ENCODE measurements at places on chromosomes 4 and X. TPM values are rescaled to one million over a fixed set of nuclear protein-coding genes. Genes with fewer than 3 reads are reported as not detected.

DNA sequence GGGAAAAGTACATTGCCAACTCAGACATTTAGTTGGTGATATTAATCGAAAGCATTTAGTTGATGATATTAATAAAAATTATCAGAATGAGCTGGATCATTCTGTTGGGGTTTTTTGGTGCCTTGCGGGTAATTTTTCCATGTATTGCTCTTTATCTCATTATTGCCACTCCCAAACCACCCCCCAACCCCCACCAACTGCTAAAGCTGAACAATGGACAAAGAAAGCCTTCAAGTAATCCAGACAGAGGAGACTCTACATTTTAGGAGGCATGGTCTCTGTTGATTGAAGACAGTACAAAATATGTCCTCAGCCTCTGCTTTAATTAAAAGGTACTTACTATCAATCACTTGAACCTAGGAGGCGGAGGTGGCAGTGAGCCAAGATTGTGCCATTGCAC is 22.5 kb downstream of the PDK3 start:
- no peaks in the 10 kb centered on the region for H3K36me3 ChIP-seq
- H3K27ac ChIP-seq = no peak overlapping the region
- H3K27me3 ChIP-seq = no peaks in the 10 kb centered on the region
- DNase-seq = no peak

- H3K4me3 ChIP-seq = no peak overlapping the region
- H3K4me1 ChIP-seq = no peaks in the 10 kb centered on the region
- DNase-seq = no peak
- no peaks in the 10 kb centered on the region for H3K36me3 ChIP-seq
Observed at GRCh38 chrX:79065696-79066095, 78.8 kb upstream of the GPR174 start.

DNA sequence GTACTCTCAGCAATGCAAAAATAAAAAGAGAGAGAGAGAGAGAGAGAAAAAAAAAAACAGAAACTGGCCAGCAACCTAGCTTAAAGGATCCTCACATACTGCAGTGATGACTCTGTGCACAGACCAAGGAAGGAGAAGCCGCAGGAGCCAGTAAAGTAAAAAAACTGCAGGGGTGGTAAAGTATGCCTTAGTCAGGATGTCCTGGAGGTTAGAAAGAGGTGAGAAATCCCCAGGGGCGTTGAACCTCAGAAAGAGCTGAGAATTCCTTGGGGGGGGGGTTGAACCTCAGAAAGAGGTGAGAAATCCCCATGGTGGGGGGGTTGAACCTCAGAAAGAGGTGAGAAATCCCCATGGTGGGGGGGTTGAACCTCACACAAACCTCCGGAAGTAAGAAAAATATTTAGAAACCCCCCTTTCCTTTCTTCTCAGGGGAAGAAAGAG is 48.0 kb downstream of the MAGEA9 start:
- no peaks in the 10 kb centered on the region for H3K4me1 ChIP-seq
- DNase-seq = peak; percentile 77
- H3K27ac ChIP-seq = no peak overlapping the region
- no peaks in the 10 kb centered on the region for H3K36me3 ChIP-seq
- no peaks in the 10 kb centered on the region for H3K27me3 ChIP-seq

GRCh38 chrX:130575831-130576389 is 174.1 kb downstream of the RBMX2 start:
- H3K27me3 ChIP-seq = no peaks in the 10 kb centered on the region
- H3K27ac ChIP-seq = no peak overlapping the region
- peak; percentile 54 for DNase-seq
- H3K36me3 ChIP-seq = no peaks in the 10 kb centered on the region
- no peaks in the 10 kb centered on the region for H3K4me1 ChIP-seq
- H3K4me3 ChIP-seq = no peak overlapping the region

DNA sequence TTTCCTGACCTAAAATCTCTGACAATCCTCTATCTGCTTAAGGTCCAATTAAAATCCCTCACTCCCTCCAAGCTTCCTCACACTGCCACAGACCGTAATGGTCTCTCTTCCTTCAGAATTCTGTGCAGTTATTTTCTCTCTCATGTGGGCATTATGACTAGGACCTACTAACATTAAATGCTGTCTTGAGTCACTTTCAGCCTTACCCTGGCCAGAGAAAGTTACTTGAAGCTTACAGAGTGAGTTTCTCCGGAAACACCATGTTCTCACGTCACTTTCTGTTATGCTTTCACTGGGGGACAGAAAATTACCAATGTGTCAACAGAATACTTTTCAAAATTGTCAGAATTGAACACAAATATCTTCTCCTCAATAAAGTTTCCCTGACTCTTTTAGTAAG is 271.8 kb downstream of the INPP4B start:
- H3K27me3 ChIP-seq = no peaks in the 10 kb centered on the region
- no peak overlapping the region for H3K4me3 ChIP-seq
- no peaks in the 10 kb centered on the region for H3K4me1 ChIP-seq
- H3K27ac ChIP-seq = no peak overlapping the region
- no peaks in the 10 kb centered on the region for H3K36me3 ChIP-seq
- DNase-seq = no peak

- no peak for DNase-seq
- H3K4me1 ChIP-seq = no peaks in the 10 kb centered on the region
- no peak overlapping the region for H3K4me3 ChIP-seq
- no peaks in the 10 kb centered on the region for H3K27me3 ChIP-seq
- no peaks in the 10 kb centered on the region for H3K36me3 ChIP-seq
Observed at GRCh38 chrX:55130481-55130880, 41.7 kb downstream of the PAGE2 start.

- H3K27me3 ChIP-seq = no peaks in the 10 kb centered on the region
- H3K4me3 ChIP-seq = no peak overlapping the region
- H3K27ac ChIP-seq = no peak overlapping the region
- DNase-seq = no peak
- no peaks in the 10 kb centered on the region for H3K36me3 ChIP-seq
- no peaks in the 10 kb centered on the region for H3K4me1 ChIP-seq
Observed at GRCh38 chr4:13493793-13494192, 9.7 kb upstream of the RAB28 start.

DNA sequence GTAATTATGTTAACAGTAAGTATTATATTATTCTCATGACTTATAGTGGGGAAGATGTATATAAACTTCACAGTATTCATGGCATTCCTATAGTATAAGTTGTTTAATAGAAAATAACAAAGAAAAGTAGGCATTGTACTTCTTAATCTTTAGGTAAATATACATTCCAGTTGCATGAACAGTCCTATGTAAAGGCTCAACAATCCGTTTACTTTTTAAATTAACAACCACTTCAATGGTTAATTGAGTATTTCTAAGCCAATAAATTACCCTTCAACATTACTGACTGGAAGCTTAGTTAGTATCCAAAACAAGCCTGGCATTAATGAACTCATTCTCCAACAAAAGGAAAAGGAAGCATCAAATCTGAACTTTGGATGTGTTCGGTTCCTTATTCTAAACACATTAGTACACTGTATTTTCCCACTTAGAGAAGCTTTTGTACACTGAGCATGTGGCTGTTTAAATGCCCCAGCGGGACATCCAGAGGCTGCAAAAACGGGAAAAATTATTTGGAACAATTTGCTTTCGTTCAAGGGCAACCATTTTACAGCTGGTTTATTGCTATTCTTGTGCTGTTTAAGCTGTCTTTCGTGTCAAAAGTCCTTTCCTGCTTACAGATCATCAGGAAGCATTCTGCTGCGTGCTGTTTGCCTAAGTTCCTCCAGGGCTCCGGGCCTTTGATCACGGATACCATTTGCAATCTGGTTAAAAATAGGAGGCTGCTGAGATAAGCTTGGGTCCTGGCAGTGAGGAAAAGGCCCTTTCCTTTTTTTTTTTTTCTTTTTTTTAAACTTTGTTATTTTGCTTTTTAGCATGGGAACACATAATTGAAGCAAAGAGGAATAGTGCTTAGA is 460.3 kb downstream of the SPRY1 start:
- H3K27me3 ChIP-seq = no peaks in the 10 kb centered on the region
- no peaks in the 10 kb centered on the region for H3K4me1 ChIP-seq
- H3K27ac ChIP-seq = peak overlapping the region; percentile 23
- H3K4me3 ChIP-seq = peak overlapping the region; percentile 8

- no peaks in the 10 kb centered on the region for H3K27me3 ChIP-seq
- H3K36me3 ChIP-seq = no peaks in the 10 kb centered on the region
- peak; percentile 21 for DNase-seq
- H3K27ac ChIP-seq = no peak overlapping the region
- H3K4me3 ChIP-seq = no peak overlapping the region
Observed at GRCh38 chr4:152983774-152984411, 47.8 kb downstream of the FHDC1 start.

DNA sequence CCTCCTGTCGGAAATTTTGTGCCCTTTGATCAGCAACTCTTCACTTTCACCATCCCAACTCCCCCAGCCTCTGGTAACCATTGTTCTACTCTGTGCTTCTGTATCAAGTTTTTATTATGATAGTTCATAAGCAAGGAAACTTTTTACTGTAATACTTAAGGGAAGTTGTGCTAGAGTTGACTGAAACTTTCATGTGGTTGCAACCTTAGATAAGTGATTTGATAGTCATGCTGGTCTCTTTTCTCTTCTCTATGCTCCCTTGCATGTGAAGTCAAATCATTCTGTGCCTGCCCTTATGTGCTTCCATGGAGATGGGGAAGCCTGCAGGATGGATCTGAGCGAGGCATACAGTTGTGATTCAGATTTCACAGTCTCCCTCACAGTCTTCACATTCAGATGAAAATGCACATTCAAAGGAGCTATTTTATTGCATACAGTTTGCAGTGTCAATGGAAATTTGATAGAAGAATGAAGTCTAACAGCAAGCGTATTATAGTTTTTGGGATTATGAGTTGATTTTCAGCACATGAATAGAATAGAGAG is 1428.3 kb upstream of the TENM3 start:
- H3K27ac ChIP-seq = no peak overlapping the region
- no peaks in the 10 kb centered on the region for H3K4me1 ChIP-seq
- H3K4me3 ChIP-seq = no peak overlapping the region
- no peaks in the 10 kb centered on the region for H3K27me3 ChIP-seq
- H3K36me3 ChIP-seq = no peaks in the 10 kb centered on the region
- no peak for DNase-seq

- no peaks in the 10 kb centered on the region for H3K27me3 ChIP-seq
- H3K27ac ChIP-seq = no peak overlapping the region
- H3K4me1 ChIP-seq = no peaks in the 10 kb centered on the region
- no peak overlapping the region for H3K4me3 ChIP-seq
- DNase-seq = no peak
Observed at GRCh38 chr4:84378983-84379382, 120.1 kb downstream of the NKX6-1 start.

GRCh38 chr4:164949448-164950143 is 27.9 kb downstream of the TRIM61 start:
- no peak for DNase-seq
- no peaks in the 10 kb centered on the region for H3K36me3 ChIP-seq
- no peaks in the 10 kb centered on the region for H3K4me1 ChIP-seq

- DNase-seq = no peak
- no peaks in the 10 kb centered on the region for H3K36me3 ChIP-seq
- H3K27me3 ChIP-seq = no peaks in the 10 kb centered on the region
- H3K27ac ChIP-seq = no peak overlapping the region
Observed at GRCh38 chrX:42098900-42099299, 175.5 kb upstream of the CASK start.

ARR3 gene
- total RNA-seq = not detected

FGF5 gene
- 5.4 TPM for total RNA-seq

CRMP1 gene
- 0.33 TPM for total RNA-seq

VCX2 gene
- not detected for total RNA-seq

SPANXC gene
- total RNA-seq = not detected

AR gene
- total RNA-seq = 8.0 TPM

Measured in fibroblast of lung (primary cell).